ENCODE measurements at places on chromosomes 12 and 14.
A peak's percentile ranks its signal among the peaks of the same experiment; 100 is the strongest.

- DNase-seq, result no peak
Measured at GRCh38 chr14:80395031-80395430, 183.7 kb upstream of the DIO2 start.

DNA sequence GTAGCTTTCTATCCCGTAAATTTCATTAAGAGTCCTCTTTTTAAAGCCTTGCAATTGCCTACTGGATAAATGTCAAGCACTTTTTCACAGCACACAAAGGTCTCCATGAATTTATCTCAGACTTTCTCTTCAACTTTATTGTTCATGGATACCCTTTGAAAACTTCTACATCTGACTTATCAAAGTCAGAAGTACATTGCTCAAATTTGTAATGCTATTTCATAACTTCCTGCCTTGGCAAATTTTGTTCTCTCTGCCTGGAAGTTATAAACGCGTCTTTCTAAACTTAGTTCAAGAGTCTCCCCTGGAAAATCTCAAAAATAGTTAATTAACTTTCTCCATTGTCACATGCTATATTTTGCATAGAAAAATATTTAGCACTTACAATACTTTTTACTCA lies 55.9 kb upstream of the RERGL start:
- DNase-seq, result no peak

- DNase-seq, result no peak
Measured at GRCh38 chr14:64937171-64937820, 5.2 kb downstream of the GPX2 start.

DNA sequence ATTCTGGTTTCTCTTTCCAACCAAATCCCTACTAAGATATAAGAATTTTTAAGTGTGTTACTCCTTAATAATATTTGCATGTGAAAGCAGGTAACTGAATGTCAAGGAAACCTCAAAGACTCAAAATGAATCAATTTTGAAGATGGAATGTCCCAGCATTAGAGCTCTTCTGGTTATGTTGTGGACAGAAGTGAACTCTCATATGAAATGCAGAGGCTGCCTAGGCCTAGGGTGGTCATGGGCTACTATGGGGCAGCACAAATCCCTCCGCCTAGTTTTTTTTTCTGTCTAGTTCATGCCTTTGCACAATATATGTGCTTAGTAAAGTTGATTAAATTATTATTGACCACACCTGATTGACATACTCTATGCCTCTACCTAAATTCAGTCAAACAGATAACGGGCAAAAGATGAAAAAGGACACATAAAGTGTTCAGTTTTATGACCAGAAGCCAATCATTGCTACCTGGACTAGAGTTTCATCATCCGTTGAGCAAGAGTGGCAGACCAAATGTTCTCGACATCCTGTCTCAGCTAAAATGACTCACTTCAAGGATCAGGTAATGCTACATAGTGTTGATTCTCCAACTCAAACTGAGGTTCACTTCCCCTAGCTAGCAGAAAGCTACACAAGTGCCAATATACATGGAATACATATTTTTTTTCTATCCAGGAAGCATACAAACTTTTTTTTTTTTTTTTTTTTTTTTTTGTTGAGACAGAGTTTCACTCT lies 1211.4 kb downstream of the VRK1 start:
- DNase-seq, result no peak

DNA sequence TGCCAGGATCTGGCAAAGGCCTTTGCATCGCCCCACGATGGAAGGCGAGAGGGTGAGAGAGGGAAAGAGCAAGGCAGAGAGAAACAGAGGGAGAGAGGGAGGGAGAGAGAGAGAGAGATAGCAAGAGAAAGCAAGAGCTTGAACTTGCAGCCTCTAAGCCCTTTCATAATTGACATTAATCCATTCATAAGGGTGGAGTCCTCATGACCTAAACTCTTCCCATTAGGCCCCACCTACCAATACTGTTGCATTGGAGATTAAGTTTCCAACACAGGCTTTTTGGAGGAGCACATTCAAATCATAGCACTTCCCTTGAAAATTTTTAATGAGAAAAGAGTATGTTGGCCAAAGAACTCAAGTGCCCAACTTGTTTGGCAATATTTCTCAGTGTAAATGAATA lies 48.6 kb upstream of the ZDHHC17 start:
- DNase-seq, result no peak

GRCh38 chr12:80752464-80752863 lies 35.8 kb downstream of the MYF5 start:
- no peak for DNase-seq

GRCh38 chr14:96246539-96246847 lies 9.5 kb upstream of the BDKRB1 start:
- no peak for DNase-seq

DNA sequence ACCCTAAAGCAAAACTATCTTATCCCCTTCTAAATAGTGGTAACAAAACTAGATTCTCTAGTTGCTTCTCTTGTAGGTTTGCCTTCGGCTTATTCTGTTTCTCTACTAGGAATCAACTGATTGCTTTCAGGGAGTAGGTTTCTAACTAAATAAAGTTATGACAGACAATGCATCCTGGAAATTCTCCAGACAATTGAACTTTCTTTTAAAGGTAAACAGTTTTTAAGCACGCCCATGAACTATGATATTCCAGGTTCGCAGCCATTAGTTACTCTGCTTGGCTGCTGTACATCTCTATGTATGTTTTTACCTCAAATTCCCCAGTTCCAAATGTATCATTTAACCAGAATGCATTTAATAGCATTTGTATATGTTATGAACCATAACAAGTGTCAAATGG lies 23.9 kb downstream of the EIF2S3B start:
- DNase-seq, result no peak

DNA sequence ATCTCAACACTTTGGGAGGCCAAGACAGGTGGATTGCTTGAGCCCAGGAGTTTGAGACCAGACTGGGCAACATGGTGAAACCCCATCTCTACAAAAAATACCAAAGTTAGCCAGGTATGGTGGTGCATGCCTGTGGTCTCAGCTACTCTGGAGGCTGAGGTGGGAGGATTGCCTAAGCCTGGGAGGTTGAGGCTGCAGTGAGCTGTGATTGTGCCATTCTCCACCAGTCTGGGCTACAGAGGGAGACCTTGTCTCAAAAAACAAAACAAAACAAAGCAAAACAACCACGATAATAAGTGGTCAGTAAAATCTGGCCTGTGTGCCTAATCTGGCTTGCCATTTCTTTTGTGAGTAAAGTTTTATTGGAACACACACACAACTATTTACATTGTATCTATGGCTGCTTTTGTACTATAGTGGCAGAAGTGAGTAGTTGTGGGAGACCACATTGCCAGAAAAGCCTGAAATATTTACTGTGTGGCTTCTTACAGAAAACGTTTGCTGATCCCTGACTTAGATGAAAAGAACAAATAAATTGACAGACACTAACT lies 19.4 kb upstream of the KLRG1 start:
- DNase-seq, result no peak

GRCh38 chr12:53660041-53660440 lies 15.8 kb downstream of the ATP5MC2 start:
- DNase-seq, result no peak

- DNase-seq, result no peak
Measured at GRCh38 chr12:16437281-16437816, 89.9 kb downstream of the MGST1 start.

DNA sequence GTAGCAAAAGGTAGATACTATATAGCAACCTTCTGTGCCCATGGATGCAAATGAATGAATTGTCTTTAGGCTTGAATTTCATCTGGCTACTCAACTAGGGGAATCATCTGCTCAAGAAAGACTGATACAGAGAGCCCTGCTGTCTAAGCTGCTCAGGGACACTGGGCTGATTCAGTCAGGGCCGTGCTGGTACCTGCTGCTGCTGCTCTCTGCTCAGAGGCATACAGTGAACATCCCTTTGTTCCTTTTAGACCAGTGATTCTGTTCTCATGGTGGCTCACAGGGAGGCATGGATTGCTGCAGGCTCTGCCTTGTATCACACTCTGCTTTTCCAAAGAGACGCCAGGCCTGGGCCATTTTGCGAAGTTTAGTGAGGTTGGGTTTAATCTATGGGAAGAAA lies 14.1 kb downstream of the EIF2B2 start:
- DNase-seq, result peak; percentile 65

DNA sequence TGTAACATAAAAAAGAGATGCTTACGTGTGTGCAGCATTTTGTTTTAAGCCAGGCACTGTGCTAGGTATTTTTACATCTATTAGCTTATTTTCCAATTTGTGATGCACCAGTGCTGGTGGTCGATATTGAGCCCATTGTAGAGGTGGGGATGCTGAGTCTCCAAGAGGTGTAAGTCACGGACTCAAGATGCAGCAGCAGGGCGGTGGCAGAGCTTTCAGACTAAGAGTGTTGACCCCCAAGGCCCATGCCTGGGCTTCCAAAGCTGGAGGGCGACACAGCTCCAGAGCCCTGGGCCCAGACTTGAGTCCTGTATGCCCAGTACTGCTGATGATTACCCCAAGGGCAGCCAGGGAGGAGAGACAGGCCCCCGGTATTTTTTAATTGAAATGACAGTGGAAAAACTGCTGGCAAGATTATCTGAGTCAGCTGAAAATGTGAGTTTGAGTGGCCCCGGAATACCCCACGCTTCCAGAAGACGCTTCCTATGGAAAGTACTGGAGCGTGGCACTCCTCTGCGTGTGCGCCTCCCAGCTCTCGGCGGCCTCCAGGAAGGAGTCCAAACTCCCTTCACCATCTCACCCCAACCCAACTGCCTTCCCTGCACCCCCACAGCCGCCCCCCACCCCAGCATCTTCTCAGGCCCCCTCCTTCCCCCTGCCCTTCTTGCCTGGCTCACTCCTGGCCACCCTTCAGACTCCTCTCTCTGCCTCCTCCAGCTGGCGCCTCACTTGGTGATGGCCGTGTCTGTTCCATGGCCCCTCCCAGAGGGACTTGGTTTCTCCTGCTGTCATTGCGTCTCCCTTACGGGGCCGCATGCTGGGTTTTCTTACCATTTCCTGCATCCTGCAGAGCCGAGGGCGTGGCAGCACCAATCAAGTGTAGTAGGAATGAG lies 40.7 kb downstream of the ELK3 start:
- no peak for DNase-seq

DNA sequence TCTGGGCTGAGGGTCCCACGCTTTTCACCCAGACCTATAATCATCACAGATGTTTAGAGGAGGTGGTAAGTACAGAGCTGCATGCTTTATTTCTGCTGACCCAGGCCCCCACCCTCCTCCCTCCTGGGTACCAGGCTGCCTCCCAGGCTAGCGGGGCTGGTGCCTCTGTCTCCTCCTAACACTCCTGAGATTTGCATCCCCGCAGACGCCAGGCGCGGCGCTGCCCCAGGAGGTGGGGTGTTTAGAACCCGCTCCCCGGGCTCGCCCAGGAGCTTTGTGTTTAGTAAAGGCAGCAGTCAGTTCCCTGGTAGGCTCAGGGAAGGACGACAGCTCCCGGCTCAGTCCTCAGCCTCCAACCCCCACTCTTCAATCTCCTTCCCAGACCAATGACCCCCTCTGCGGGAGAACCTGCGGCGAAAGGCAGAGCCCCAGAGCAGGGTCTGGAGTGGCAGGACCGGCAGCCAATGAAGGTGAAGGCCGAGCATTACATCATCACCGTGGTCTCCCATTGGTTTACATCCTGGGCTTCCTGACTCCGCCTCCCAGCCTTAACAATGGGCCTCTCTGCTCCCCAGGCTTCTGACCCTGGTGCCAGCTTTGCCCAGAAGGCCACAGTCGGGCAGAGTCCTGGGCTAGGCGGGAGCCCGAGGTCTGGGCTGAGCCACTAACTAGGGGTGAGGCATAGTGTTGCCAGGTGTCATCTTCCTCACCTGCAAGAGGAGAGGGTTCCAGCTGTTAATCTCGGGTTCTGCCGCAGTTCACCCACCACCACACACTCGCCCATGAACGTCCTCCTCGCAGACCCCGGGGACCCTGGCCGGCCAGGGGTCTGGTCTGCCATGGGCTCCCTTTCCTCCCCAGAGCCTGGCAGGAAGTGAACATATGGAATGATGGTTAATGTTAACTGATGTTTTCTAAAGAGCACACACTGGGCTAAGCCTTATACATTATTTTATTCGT lies 57.5 kb downstream of the CALM1 start:
- DNase-seq, result peak; percentile 99

- no peak for DNase-seq
Measured at GRCh38 chr12:13472690-13473089, 276.2 kb downstream of the EMP1 start.

GRCh38 chr12:32124637-32125036 lies 18.0 kb downstream of the BICD1 start:
- DNase-seq, result no peak

DNA sequence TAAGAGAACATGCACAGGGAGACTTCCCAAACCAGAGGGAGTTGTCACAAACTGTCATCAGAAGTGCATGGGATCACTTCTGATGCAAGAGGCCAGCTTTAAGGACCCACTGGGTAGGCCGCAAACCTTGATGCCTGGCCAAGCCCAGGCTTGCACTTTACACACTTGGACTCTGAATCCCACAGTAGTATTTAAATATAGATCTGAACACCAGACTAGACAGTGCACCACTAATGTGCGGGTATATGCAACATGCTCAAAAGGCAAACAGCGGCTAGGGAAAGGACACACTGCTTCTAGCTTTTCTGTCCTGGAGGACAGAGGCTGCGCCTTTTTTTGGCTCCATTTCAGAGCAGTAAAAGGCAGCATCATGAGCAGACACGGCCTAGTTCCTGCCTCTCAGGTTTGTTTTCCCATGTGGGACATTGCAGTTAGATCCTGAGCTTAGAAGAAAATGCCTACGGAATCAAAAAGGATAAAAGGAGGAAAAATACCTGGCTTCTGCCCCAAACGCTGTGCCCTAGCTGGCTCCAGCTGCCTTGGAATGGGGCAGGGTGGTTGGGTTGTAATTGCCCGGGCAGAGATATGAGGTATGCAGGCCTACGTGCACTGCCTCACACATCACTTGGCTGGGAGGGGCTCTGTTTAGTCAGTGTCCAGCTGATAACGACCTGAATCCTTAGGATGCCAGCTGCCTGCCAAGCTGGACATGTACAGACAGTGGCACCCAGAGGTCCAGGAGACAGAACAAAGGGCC lies 84.5 kb upstream of the EGLN3 start:
- DNase-seq, result no peak

GRCh38 chr14:93078870-93079269 lies 36.9 kb downstream of the ITPK1 start:
- no peak for DNase-seq

GRCh38 chr14:67508956-67509355 lies 20.4 kb upstream of the TMEM229B start:
- no peak for DNase-seq

DNA sequence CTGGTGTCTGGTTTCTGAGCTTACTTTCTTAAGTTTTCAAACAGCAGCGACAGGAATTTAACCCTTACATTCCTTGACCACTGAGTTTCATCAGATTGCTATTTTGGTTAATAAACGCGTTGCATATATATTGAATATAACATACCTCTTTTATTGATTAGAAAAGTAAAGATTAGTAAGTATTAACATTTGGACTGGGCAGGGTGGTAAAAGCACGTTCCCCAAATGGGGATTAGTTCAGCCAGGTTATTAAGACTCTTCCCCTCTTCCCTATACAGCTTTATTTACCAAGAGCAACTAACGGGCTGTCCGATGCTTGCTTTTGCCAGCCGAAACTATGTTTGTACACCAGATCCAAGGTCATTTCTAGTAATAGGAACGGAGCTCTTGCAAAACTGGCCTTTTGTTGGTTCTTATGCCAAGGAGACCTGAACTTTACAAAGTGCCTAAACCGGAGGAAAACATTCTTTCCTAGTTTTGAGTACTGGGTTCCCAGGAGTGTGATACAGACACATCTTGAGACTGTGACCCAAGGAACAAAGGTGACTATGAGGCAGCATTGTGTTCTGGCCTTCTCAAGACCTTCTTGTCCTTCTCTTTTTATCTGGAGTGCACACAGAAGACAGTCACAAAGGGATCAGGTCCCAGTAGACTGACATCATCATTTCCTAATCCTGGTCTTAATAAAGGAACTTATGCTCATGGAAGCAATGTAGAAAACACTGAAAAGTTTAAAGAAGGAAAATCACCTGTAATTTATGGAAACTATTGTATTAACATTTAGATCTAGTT lies 2.6 kb downstream of the GLRX5 start:
- no peak for DNase-seq
